ENCODE measurements at places on chromosomes 11 and 22.

DNA sequence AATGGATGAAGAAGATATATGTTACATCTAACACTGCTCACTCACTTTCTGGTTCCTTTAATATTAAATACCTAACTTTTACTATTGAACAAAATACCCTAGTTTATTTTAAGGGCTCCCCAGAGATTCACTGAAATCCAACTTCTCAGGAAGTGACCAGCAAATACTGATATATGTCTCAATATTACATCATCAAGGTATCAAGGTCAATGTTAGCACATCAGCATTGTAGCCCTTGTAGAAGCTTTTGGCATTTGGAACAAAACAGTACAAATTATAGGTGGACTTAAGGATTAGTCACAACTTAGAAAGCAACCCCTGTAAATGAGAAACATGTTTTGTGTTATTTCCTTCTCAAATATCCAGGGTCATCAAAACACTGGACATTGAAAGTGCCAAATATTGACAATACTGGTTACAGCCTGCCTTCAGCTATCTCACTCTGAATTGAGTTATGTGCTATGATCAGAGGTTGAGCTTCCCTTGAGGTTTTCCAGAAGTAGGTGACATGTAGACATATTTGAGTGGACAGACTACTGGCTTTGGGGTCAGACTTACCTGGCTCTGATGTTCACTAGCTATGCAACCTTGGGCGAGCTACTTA lies 1.9 kb upstream of the ATL3 start:
- DNase-seq: no peak

DNA sequence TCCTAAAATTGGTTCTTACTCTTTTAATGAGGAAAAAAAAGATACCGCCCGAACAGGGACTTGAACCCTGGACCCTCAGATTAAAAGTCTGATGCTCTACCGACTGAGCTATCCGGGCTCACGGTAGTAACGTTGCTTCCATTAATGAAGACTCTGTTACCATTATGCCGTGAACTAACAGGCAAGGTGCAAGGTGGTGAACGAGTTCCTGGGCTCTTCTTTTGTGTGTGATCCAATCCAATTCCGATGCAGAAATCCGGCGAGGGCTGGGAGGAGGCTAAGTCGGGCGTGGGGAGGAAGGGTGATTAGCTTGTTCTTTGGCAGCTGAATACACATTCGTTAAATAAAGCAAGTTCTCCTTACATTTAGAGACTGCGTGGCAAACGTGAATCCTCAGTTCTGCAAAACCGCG lies 49.0 kb downstream of the OR4D9 start:
- peak; percentile 80 for DNase-seq

DNA sequence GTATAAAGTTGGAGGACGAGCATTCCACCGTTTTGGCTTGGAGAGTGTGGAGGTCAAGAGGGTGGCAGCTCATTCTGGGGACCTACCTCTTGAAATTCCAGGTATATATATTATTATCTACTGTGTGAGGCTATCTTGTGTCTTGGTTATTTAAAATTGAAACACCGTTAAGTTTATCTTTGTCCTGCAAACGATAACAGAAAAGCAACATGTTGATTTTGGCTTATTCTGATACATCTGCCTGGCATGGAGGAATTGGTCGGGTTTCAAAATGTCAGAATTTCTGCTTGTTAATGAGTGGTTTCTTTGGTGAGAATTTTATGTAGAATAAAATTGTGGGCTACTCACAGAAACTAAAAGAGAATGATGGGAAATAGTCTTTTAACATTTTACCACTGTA lies 54.4 kb downstream of the SVIP start:
- DNase-seq: no peak

DNA sequence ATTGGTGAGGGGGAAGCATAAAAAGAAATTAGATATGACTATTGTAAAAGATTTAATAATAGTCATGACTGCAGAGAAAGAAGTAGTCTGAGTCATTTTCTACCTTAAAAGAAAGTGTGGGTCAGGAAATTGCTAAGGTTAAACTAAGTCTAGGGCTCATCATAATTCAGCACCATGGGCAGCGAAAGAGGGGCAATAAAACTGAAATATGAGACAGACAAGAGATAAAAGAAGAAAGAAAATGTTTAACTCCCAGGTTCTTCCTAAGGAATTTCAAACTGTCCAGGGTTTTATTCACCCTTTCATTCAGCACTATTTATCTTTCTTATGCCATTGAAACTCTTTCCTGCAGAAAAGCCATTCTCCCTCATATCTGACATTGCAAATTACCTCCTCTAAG lies 114.4 kb upstream of the API5 start:
- peak; percentile 1 for DNase-seq

- DNase-seq: no peak
These were observed 1.3 kb downstream of the EHBP1L1 start for GRCh38 chr11:65576867-65577755.

DNA sequence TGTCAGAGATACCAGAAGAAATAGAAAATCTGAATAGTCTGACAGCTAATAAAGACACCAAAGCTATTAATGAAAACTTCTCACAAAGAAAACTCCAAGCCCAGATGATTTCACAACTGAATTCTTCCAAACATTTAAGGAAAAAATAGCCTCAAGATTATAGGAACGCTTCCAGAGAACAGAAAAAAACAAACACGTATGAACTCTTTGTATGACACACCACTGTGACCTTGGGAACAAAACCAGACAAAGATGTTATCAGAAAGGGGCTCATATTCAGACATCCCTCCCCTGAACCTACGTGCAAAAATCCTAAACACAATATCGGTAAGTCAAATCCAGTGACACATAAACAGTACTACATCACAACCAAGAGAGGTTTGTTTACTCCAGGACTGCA lies 23.5 kb downstream of the CERK start:
- no peak for DNase-seq

GRCh38 chr11:19995145-19995544 lies 165.1 kb downstream of the DBX1 start:
- DNase-seq: no peak

DNA sequence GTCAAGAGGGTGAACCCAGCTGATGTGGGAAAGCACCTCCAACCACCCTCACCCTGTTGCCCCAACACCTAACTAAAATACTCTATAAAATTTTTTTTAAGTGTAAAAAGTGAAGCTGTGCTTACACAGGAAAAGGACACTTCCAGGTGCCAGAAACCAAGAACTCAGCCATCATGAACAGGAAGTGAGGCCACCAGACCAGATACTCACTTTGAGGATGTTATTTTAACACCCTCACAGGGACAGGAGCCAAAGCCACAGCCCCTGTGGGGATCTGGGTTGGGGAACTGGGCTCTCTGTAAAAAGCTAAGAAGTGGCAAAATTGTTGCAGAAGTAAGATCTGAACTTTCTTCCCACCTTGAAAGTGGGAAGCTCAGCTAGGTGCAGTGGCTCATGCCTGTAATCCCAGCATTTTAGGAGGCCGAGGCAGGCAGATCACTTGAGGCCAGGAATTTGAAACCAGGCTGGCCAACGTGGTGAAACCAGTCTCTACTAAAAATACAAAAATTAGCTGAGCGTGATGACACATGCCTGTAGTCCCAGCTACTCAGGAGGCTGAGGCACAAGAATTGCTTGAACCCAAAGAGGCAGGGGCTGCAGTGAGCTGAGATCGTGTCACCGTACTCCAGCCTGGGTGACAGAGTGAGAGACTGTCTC lies 3.8 kb downstream of the RSPH14 start:
- no peak for DNase-seq

GRCh38 chr22:38833061-38833460 lies 10.8 kb downstream of the NPTXR start:
- DNase-seq: no peak

DNA sequence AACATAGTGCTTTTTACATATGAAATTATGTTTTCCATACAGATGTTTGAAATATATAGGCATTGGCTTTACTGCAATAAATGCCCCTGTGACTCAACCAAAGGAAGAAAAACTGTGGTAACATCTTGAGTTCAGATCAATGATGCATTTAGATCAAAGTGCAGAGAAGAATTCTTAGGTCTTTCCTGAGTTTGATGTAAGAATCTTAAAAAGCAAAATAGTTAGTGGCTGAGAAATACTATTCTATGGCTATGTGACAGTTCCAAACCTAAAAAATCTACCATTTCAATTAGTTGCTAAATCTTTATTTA lies 93.7 kb downstream of the SOX6 start:
- no peak for DNase-seq

DNA sequence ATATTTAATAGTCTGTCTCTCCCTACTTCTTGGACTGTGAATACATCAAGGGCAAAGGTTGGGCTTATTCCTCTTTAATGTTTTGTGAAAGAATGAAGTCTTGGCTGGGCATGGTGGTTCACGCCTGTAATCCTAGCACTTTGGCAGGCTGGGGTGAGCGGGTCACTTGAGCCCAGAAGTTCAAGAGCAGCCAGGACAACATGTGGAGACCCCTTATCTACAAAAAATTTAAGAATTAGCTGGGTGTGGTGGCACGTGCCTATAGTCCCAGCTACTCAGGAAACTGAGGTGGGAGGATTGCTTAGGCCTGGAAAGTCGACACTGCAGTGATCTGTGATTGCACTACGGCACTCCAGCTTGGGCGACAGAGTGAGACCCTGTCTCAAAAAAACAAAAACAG lies 20.2 kb downstream of the RNF121 start:
- no peak for DNase-seq

GRCh38 chr11:44316659-44317240 lies 6.8 kb upstream of the ALX4 start:
- no peak for DNase-seq

GRCh38 chr22:32319861-32320406 lies 37.7 kb upstream of the RFPL3 start:
- DNase-seq: no peak

DNA sequence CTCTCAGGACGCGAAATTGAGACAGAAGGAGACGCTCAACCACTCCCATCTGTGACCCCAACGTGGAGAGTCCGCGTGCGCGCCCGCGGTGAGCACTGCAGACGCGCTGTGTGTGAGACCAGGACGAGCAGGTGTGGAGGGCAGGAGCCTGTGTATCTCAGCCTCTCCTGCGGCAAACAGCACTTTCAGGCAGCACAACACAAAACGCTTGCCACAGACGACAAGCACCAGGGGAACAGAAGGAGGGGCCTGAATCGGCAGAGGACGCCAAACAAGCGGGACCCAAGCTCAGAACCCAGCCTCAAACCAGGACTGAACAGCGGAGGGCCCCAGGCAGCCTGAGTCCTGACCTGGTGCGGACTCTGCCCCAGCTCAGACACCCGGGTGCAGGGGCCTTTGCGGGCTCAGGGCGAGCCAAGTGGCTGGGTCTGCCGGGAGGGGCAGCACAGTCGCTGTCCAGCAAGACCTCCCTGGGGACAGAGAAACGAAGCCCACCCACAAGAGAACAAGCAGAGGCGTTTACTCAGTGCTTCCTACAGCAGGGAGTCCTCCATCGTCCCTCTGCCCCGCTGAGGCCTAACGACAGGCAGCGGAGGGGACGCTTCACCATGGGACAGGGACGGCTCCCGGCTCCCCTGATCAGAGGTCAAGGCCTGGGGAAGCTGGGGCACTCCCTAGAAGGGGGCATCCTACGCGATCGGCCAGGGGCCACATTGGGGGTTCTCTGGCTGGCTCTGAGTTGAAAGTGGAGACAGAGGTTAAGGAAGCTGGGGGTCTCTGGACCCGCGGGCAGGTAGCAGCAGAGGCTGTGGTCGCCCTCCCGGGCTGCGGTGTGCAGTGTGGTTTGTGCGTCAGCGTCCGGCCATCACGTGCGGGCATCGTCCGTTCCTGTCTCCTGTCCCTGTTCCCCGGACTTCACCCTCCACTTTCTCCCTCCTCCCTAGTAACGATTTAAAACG lies 560.8 kb downstream of the BRD1 start:
- DNase-seq: no peak

- DNase-seq: no peak
These were observed 49.6 kb downstream of the COMMD9 start for GRCh38 chr11:36239636-36240035.

DNA sequence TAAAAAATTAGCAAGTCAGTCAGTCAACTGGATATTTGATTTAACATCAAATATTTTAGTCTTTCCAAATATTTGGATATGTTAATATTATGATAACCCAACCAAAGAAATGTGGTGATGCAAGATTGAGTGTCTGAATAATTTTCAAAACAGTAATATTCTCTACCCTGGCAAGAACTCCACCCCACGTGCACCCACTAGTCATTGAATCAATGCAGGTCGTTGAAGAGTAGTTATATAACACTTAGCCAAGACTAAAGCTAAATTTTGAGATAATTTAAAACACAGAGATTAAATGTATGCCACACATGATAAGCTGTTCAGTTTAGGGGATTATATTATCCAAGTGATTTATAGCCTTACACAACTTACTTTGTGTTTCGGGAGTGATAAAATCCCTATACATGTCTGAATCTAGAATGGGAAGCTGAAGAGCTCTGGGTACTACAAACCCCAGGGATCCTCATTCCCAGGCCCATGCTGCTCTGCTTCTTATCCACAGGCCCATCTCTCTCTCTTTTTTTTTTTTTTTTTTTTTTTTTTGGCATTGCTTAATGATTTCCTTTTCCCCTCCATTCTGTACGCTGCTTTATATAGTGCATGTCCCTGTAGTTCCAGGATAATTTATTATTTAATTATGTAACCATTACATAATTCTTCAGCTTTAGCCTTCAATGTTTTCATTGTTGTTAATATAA lies 392.9 kb downstream of the NTM start:
- no peak for DNase-seq

DNA sequence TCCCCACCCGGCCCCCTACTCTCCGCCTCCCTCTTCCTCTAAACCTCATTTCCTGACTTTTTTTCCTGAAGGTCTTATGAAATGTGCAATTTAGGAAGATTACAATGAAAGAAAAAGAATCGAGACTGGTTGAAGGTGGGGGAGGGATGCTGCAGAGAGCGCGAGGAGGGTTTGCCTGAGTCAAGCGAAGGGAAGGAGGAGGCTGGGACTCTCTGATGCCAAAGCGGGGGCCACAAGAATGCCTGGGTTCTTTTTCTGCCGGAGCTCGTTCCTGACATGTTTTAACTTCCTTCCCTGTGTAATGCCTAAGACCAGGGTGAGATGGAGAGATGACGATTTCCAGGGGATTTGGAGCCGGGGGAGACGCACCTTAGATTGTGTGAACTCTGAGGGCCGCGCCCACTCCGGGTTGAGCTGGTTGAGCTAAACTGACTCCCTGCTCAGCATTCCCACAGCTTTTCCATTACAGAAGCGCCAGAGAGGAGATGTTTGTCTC lies 270.5 kb upstream of the SORL1-AS1 start:
- DNase-seq: no peak

- no peak for DNase-seq
These were observed 21.8 kb downstream of the CLMP start for GRCh38 chr11:123173040-123173855.

GRCh38 chr22:40747361-40747760 lies 68.1 kb downstream of the MCHR1 start:
- no peak for DNase-seq

DNA sequence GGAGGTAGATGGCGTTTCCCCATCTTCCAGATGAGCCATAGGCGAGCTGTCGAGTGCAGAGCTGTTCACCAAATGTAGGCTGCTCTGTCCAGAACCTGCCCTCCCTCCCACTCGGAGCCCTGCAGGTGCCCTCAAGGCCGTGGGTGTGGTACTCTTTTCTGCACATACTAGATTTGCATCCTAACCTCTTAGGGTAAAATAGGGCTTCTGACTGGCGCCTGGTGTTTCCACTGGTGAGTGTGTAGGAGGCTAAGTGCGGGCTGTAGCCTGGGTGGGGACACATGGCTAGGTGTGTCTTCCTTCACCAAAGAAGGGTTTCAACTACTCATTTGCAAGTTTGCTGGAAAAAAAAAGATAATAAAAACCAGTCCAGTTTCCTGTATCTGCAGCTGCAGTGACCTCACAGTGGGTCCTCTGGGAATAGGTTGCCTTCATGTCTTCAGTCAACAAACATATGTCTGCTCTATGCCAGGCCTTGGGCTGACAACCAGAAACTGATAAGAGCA lies 8.5 kb downstream of the BIK start:
- no peak for DNase-seq
